ENCODE measurements at places on chromosomes 2 and 18.

DNA sequence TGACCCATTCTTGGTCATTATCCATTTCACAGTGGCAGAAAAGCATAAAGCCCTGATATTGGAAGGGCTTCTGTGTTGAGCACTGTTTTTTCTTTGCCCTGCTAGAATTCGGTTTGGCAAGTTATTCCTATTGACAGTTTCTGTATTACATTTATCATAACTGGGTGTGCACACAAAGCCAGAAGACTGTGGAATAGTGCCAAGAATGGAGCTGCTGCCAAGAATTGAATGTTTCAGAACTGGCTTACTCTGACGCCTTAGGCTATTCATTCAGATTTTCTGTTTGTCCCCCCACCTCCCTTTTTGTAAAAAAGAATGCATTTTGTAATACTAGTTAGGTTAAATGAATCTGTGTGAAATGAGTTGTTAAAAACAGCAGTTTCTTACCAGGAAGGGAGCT, 12.7 kb downstream of the KDM3A start:
- no peak for DNase-seq

- no peak for DNase-seq
These were observed 87.0 kb downstream of the SPHKAP start for GRCh38 chr2:228094377-228094921.

- no peak for DNase-seq
These were observed 30.6 kb downstream of the PTGR3 start for GRCh38 chr18:75178376-75178775.

DNA sequence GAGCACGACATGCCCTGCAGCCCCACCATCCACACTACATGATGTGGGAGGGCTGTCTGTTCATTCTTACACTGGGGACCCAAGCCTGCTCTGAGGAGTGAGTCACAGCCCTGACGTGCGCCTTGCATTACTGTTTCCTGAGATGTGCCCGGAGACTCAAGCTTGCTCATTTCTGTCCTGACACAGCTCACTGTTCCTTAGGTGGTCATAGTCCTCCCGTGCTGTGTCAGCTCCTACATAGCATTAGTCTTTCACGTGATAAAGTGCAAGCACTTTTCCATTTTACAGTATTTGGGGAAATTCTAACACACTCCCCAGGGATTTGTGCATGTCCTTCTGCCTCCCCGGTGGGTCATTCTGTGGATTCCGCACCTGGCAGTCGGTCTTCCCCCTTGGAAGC, 46.2 kb upstream of the TRIM43B start:
- DNase-seq, result no peak

DNA sequence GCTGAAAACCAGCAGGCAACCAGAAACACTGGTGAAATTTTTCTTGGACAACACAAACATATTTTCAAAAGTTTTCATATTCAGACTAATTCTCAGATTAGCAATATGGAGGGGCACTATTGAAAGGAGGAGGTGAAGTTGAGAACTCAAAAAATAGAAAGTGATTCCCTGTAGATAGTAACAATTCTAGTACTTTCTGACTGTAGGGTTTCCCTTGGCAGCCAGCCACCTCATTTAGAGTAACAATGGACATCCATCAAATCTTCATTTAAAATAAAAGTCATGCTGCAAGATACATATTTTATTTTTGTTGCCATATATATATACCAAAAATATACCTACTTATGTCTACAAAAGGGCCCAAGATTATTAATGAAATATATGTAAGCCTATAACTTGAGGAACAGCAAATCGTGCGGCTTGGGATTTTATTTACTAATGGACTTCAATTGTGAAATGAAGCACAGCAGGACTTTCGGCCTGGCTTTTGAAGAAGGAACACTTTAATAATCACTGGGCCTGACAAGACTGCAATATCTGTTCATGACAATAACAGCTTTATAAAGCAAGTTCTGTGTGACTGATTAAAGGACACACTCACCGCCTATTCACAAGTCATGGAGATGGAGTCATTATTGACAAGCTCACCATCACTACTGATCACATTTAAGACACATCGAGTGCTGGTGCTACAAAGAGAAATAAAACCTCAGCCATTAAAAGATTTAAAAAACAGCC, 6.8 kb upstream of the NR4A2 start:
- DNase-seq, result no peak

DNA sequence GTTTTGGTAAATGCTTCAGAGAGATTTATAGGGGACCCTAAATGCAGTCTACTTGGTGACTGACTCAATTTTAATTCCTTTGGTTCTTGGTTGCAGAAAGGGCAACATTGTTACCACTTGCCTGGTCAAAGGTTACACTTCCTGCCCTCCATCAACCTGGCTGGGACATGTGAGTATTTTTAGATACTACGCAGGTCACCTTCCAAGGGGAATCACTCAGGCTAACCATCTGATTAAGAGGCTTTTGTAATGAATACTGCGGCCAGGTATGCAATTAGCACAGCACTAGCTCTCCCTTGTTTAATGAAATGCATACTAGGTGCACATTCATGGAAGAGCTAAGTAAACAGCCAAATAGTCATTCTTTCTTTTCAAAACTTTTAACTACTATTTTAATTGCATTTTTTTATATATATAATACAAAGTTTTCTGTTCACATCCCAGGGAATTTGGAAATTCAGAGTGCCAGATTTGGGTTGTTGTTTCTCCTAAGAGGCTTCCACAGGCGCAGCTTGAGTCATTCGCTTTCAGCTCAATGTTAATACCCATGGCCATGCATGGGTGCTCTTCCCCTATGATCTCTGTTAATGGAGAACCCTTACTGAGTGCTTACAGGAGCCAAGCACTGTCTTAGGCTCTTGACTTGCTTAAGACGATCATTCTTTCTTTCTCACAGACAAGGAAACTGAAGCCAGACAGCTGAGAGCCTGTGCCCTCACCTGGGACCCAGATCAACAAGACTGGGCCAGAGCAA, 152.2 kb downstream of the MTX2 start:
- no peak for DNase-seq
